ENCODE measurements at places on chromosomes 6 and 20. TPM values are rescaled to one million over a fixed set of nuclear protein-coding genes. Genes with fewer than 3 reads are reported as not detected.

Gene KIAA1755
- 7.1 TPM for total RNA-seq

Gene CLPSL2
- not detected for total RNA-seq

Gene C20orf141
- total RNA-seq = not detected

Gene SLC17A3
- total RNA-seq = not detected

Gene SPATA25
- total RNA-seq = 2.4 TPM

Gene SLC22A23
- 7.0 TPM for total RNA-seq

Gene FOXC1
- 7.1 TPM for total RNA-seq

Gene MATN4
- not detected for total RNA-seq

Gene IMPG1
- total RNA-seq = not detected

Gene SLC22A3
- 1.0 TPM for total RNA-seq

Gene TSHZ2
- total RNA-seq = 3.1 TPM

Gene CD24
- total RNA-seq = 0.71 TPM

Gene PANK2
- 16.4 TPM for total RNA-seq

Gene RIPPLY2
- total RNA-seq = not detected

Gene GPR63
- total RNA-seq = 1.0 TPM

Gene SPDEF
- 0.11 TPM for total RNA-seq

Gene XKR7
- not detected for total RNA-seq

Gene GLP1R
- 7.5 TPM for total RNA-seq

Gene TBXT
- not detected for total RNA-seq

Gene PIGU
- 13.7 TPM for total RNA-seq

Gene AFDN
- total RNA-seq = 54.9 TPM

Gene MANEA
- total RNA-seq = 5.4 TPM

Gene KCNK5
- 0.47 TPM for total RNA-seq

Gene PERP
- 53.9 TPM for total RNA-seq

Gene OLIG3
- not detected for total RNA-seq

Data from left ventricle myocardium inferior (tissue), 1 donor.